Right ventricle myocardium superior (tissue), 1 donor: ENCODE measurements at places on chromosomes 16 and 17. TPM values are rescaled to one million over a fixed set of nuclear protein-coding genes. Genes with fewer than 3 reads are reported as not detected.

The TBC1D3E gene
- not detected for total RNA-seq

DNA sequence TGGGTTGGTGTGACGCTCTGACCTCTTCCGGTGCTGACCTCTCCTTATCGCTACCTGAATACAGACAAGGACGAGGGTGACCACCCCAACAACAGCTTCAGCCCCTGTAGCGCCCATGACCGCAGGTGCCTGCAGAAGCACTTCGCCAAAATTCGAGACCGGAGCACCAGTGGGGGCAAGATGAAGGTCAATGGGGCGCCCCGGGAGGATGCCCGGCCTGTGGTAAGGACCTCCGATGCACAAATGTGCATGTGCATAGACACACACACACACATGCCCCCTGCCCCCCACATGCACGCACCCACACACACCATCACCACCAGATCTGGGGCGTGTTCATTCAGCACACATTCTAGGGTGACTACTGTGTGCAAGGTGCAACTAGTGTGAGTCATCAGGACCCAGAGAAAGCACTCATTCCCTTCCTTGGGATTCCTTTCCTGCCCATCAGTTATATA lies 9.7 kb downstream of the IGFBP4 start:
- DNase-seq = no peak

DNA sequence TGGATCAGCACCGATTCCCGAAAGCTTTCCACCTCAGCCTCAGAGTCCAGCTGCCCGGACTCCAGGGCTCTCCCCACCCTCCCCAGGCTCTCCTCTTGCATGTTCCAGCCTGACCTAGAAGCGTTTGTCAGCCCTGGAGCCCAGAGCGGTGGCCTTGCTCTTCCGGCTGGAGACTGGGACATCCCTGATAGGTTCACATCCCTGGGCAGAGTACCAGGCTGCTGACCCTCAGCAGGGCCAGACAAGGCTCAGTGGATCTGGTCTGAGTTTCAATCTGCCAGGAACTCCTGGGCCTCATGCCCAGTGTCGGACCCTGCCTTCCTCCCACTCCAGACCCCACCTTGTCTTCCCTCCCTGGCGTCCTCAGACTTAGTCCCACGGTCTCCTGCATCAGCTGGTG lies 15.0 kb downstream of the CD300LG start:
- no peak for DNase-seq

GRCh38 chr16:14307527-14308367 lies 236.6 kb downstream of the MRTFB start:
- DNase-seq = peak; percentile 65

DNA sequence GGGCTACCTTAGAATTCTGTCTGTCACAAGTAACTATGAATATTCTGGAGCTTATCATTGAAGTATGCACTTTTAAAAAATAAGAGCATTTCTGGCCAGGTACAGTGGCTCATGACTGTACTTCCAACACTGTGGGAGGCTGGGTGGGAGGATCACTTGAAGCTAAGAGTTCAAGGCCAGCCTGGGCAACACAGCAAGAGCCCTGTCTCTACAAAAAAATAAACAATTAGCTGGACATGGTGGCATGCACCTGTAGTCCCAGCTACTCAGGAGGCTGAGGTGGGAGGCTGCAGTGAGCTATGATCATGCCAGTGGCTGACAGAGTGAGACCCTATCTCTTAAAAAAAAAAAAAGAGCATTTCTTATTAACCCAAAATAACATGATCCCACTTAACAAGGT lies 60.0 kb upstream of the BRD7 start:
- DNase-seq = no peak

The MAPT gene
- 37.7 TPM for total RNA-seq

GRCh38 chr16:80623376-80623775 lies 82.6 kb downstream of the DYNLRB2 start:
- DNase-seq = no peak

The KRT27 gene
- not detected for total RNA-seq

DNA sequence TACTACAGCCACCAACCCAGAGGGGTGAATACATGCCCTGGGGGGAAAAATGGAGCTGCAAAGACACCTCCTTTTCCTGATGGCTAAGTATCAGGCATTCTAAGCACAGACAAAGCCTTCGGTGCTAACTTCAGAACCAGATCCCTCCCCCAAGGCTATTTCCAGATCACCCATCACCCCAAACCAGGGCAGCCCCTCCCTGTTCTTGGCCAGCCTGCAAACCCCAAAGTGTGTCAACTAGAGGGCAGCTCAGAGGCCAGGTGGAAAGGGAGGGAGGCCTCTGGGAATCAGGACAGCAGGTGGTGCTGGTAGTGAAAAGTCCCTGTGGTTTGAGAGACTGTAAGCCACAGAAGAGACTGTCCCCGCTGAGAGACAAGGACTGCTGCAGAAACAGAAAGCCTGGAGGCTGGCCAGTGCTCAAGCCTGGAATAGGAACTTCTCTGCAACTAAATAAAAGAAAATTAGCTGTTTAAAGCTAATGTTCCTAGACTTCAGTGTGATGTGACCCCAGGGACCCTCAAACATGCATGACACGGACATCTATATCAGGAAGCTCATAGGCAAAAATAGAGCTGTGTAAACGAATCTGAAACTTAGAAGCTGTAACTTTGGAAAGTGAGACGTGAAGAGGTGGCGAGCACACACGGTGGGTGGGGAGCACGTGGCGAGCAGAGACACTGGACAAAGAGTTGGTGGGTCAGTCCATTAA lies 9.1 kb downstream of the TUBG1 start:
- DNase-seq = peak; percentile 72

The MBTPS1 gene
- 67.3 TPM for total RNA-seq

DNA sequence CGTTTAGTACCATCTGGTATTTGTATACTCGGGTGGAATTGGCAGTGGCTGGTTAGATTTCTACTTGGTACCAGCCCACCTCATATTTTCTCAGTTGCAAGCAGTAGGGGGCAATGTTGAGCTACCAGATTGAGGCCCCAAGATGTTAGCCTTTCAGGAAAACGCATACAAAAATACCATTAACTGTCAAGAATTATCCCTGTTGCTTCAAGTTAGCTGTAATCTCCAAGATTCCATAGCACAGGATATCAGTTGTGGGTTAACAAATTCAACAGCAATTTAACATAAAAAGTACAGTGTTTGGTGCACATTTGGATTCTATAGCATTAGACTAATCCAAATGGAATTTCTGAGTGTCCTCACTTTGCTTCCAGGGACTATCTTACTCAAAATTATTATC lies 188.2 kb downstream of the FTO start:
- no peak for DNase-seq

DNA sequence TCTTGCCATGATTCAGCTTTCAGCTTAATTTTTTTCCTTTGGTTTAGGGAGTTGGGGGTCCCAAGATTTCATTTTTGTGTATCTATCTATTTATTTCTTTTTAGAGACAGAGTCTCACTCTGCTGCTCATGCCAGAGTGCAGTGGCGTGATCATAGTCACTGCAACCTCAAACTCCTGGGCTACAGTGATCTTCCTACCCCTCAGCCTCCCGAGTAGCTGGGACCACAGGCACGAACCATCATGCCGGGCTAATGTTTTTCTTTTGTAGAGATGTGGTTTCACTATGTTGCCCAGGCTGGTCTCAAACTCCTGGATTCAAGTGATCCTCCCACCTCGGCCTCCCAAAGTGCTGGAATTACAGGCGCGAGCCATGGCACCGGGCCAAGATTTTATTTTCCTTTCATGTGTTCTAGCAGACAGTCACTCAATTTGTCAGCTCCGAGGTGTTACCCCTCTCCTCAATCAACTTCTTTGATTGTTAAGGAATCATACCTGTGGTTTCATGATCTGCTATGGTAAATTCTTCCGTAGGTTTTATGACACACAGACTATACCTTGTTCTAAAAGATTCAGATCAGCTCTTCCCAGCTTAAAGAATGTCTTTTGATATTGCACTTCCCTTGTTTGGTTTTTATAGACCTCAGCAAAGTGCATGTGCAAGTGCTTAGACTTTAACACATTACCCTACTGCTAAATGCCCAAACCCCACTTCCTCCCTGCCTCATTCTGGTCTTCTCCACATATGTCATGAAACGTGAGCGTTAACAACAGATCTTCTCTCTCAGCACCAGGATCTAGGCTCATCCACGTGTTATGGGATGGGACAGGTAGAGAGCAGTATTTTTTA lies 13.0 kb downstream of the UNC45B start:
- DNase-seq = no peak

The PRAC1 gene
- total RNA-seq = not detected
